Immature natural killer cell (primary cell): ENCODE measurements at places on chromosomes 7 and 10.

DNA sequence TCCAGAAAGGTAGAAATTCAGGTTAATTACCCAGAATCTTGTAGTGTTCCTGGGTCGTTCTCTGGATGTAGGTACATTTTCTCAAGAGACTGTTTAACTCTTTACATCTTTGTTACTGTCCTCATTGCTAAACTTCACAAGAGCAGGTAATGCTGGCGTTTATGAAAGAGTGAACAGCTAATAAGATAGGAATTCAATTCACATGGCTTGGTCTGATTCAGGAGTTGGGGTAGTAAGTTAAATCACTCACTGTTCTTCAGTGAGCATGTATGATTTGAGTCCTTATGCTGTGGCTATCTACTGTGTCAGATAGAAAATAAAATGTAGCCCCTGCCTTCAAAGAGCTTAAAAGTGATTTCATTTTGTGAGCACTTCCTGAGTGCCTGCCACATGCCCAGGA, 480.0 kb downstream of the LRMDA start:
- no peaks in the 10 kb centered on the region for H3K36me3 ChIP-seq
- peaks cover 1% of the 10 kb centered on the region for H3K27me3 ChIP-seq
- DNase-seq, result no peak
- H3K4me1 ChIP-seq, result no peaks in the 10 kb centered on the region
- no peak overlapping the region for H3K27ac ChIP-seq

- peaks cover 6% of the 10 kb centered on the region for H3K27me3 ChIP-seq
- peak overlapping the region; percentile 9 for H3K4me3 ChIP-seq
- H3K4me1 ChIP-seq, result peaks cover 6% of the 10 kb centered on the region
- no peak for DNase-seq
Measured at GRCh38 chr7:99313204-99313573, 12.5 kb upstream of the ARPC1A start.

DNA sequence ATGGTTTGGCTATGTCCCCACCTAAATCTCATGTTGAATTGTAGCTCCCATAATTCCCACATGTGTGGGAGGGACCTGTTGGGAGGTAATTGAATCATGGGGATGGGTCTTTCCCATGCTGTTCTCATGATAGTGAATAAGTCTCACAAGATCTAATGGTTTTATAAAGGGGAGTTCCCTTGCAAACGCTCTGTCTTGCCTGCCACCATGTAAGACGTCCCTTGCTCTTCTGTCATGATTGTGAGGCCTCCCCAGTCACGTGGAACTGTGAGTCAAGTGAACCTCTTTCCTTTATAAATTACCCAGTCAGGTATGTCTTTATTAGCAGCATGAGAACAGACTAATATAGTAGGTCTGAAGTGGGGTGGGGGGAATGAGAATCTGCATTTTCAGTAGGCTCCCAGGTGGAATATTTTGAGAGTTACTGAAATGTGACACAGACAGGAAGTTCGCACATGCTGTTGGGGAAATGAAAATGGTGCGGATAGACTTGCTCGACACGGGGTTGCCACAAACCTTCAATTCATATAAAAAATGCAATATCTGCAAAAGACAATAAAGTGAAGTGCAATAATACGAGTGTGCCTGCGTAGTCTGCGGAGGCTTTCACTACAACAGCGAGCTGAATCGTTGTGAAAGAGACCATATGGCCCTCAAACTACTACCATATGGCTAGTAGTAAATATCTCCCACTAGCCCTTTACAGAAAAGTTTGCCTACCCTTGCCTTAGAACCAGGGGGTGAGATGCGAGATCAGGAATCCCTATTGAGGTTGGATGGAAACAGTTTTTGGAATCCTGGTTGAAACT, 166.1 kb downstream of the GRK5 start:
- H3K36me3 ChIP-seq, result no peaks in the 10 kb centered on the region
- H3K4me1 ChIP-seq, result peaks cover 54% of the 10 kb centered on the region
- H3K4me3 ChIP-seq, result no peak overlapping the region
- DNase-seq, result no peak

DNA sequence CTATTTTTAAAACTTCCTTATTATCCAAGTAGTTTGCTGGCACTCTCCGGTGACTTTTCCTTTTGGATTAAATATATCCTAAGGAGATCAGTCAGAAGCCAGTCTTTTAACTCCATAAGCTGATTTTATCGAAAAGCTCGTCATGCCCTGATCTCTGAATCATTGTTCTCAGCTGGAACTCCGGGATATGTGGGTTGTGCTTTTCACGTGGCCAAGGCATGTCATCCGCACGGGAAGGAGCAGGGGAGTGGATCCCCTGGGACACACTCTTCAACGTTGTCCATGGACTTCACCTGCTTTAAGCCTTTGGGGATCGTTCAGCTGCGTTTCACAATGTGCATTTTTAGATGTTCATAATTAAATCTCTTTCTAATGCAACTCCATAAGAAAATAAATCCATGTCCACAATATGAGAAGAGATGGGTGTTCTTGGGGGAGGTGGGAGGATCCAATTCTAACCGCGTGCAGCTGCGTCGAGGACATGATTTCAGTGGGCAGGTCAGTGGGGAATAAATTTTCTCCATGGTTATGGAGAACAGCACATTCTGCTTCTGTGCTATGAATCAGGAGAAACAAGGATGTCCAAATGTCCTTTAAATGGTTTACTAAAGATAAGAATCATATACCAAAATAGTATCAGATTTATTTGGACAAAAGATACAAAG, 229.5 kb upstream of the ADARB2 start:
- no peak overlapping the region for H3K27ac ChIP-seq
- no peak for DNase-seq
- no peaks in the 10 kb centered on the region for H3K27me3 ChIP-seq

DNA sequence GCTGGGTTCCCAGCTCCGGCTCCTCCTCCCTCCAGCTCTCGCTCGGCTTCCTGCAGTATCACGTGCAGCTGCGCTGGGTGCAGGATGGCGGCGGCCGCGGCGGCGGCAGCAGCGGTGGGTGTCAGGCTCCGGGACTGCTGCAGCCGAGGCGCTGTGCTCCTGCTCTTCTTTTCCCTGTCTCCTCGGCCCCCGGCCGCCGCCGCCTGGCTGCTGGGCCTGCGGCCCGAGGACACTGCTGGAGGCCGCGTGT, at the start of gene CNNM1:
TSS of gene CNNM1 (plus strand) at position 53 of the 250 bp plus-strand sequence. CDS start at position 85, 32 bp downstream.
- DNase-seq, result no peak
- H3K27ac ChIP-seq, result no peak within 1 kb of the TSS
- peak within 1 kb of the TSS; percentile 25 for H3K4me3 ChIP-seq
- peaks cover 6% of the 10 kb centered on the region for H3K4me1 ChIP-seq

DNA sequence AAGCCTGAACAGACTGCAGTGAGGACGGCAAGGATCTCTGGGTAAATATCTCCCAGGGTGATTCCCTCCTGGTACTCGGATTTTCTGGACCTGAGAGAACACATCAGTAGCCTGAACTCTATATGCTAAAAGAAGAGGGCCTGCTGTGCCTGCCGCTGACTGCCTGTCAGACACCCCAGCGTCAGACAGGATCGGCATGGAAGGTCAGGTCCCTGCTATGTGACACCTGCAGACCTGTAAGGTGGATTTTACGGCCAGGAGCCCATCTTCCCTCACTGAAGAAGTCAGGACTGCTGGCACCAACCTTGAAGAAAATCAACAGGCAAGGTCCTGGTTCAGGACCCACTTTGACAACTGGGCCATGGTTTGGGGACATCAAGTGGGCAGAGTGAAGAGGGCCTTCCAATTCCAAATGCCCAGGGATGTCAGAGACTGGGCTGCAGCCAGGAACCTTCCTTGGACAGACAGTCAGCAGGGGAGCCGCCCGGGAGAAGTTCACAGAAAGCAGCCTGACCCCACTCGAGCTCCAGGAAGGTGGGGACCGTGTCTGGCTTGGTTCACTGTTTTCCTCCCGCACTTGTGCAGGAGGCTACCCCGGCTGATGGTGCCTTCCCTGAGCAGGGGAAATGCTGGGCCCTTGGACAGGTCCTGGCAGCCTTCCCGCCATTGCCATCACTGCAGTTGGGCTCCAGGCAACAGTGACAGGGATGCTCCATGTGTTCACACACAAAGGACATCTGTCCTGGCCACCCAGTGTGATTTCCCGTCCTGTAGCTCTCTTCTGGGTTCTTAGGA, 91.8 kb upstream of the LANCL2 start:
- no peaks in the 10 kb centered on the region for H3K36me3 ChIP-seq
- DNase-seq, result no peak
- H3K27ac ChIP-seq, result no peak overlapping the region
- peaks cover 17% of the 10 kb centered on the region for H3K27me3 ChIP-seq
- no peak overlapping the region for H3K4me3 ChIP-seq

DNA sequence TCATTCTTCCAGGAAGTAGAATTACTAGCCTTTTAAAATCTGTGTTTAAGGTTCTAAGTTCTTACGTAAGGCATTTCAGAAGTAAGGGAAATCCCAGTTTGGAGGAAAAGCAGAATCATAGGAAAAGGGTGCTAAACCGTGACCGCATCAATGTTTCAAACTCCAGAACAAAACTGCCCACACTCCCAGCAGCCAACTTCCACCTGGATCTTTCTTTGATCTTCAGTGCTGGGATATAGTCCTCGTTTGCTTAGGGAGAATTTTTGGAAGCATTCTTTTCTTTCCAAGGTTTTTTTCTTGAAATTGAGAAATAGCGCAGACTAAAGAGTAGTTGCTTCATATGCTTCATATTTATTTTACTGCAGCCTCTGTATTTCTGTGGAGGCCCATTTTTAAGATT, 8.9 kb downstream of the PROSER2 start:
- H3K4me3 ChIP-seq, result no peak overlapping the region
- H3K4me1 ChIP-seq, result no peaks in the 10 kb centered on the region
- peaks cover 2% of the 10 kb centered on the region for H3K27me3 ChIP-seq
- H3K27ac ChIP-seq, result no peak overlapping the region

GRCh38 chr7:121313793-121314676, 14.8 kb upstream of the WNT16 start:
- DNase-seq, result no peak
- peaks cover 4% of the 10 kb centered on the region for H3K27me3 ChIP-seq
- no peaks in the 10 kb centered on the region for H3K4me1 ChIP-seq
- H3K36me3 ChIP-seq, result no peaks in the 10 kb centered on the region
- no peak overlapping the region for H3K4me3 ChIP-seq

GRCh38 chr7:103432712-103433111, 13.3 kb downstream of the SLC26A5 start:
- H3K27ac ChIP-seq, result no peak overlapping the region
- peaks cover 8% of the 10 kb centered on the region for H3K27me3 ChIP-seq
- no peak for DNase-seq
- H3K4me3 ChIP-seq, result no peak overlapping the region
- no peaks in the 10 kb centered on the region for H3K36me3 ChIP-seq

GRCh38 chr7:116426428-116427156, 72.9 kb upstream of the CAV2 start:
- peaks cover 3% of the 10 kb centered on the region for H3K27me3 ChIP-seq
- DNase-seq, result no peak
- H3K4me3 ChIP-seq, result no peak overlapping the region
- no peaks in the 10 kb centered on the region for H3K4me1 ChIP-seq
- no peak overlapping the region for H3K27ac ChIP-seq
- H3K36me3 ChIP-seq, result no peaks in the 10 kb centered on the region

DNA sequence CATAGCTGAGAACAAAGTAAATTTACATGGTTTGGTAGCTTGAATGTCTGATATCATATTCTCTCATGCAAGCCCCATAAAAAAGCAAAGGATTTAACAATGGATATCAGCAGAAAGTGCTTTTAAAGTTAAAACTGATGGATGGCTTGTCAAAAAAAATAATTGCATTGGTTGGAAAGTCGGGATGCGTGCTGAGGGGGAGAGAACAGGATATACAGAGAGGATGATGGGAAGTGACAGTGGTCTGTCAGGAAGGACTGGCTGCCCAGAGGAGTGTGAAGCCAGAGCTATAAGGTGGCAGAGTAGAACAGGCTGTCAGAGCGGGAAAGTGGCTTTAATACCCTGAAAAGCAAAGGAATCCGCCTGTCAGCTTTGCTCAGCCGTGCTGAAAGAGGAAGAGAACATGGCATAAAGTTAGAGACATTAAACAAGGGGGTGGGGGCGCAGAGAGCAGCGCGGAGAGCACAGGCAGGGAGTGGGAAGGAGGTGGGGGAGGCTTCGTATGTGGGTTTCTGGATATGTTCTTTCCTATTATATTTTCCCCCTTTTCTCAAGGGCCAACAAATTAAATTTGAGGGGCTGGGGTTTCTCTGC, 493.0 kb downstream of the LRMDA start:
- no peak for DNase-seq
- no peaks in the 10 kb centered on the region for H3K4me1 ChIP-seq
- no peak overlapping the region for H3K4me3 ChIP-seq
- H3K36me3 ChIP-seq, result no peaks in the 10 kb centered on the region
- peaks cover 4% of the 10 kb centered on the region for H3K27me3 ChIP-seq
- no peak overlapping the region for H3K27ac ChIP-seq

DNA sequence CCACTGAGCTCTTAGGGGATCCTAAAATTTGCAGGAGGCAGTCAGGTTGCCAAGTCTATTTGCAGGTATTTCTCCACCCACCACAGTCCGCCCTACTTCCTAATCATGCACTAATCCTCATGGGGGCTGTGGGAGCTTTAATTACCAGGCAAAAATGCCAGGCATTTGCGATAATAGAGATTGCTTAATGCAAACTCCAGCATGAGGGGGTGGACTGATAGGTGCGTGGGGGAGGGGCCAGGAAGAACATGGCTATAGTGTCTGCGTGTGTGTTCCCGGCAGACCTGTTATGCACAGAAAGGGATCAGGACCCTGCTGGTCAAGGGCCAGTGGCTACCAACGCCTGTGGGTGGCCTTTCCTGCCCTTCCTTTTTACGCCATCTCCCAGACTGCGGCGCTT, 15.6 kb upstream of the AQP1 start:
- H3K27me3 ChIP-seq, result peaks cover 8% of the 10 kb centered on the region
- no peaks in the 10 kb centered on the region for H3K4me1 ChIP-seq
- no peaks in the 10 kb centered on the region for H3K36me3 ChIP-seq
- no peak for DNase-seq
- no peak overlapping the region for H3K4me3 ChIP-seq

DNA sequence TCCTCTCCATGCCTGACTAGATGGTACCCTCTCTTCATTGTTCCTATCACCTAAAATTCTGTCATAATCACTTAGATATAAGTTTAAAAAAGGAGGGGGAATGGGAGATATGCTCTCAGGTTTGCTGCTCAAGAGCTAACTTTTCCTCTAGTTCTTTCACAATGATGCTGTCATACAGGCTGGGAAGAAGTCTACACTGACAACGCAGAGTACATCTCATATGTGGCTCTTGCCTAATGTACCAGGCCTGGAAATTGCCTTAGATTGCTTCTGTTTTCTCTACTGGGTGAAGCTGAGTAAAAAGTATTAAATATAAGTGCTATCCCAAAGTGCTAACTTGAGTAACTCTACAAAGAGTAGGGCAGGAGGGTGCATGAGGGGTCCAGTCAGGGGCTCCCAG, 43.8 kb upstream of the BET1 start:
- DNase-seq, result no peak
- no peak overlapping the region for H3K4me3 ChIP-seq
- H3K27me3 ChIP-seq, result peaks cover 3% of the 10 kb centered on the region
- no peak overlapping the region for H3K27ac ChIP-seq

DNA sequence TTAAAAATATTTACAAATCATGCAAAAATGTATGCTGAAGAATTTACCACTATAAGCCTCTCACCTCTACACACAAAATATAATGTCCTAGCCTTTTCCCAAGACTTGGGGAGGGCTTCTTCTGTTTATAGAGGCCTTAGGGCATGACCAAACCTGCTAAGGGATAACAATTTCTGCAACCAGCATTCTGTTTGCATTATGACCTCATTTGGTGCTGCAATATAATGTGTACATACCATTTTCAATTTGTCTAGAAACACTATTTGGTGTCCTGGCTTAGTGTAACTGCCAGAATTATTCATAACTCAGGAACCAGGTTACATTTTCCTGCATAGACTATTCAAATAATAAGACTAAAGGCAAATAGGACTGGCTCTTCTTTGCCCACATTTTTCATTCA, 446.6 kb upstream of the SORCS1 start:
- H3K4me1 ChIP-seq, result no peaks in the 10 kb centered on the region
- no peaks in the 10 kb centered on the region for H3K27me3 ChIP-seq
- H3K36me3 ChIP-seq, result no peaks in the 10 kb centered on the region
- no peak overlapping the region for H3K4me3 ChIP-seq
- H3K27ac ChIP-seq, result no peak overlapping the region
